ENCODE measurements at places on chromosomes 7 and 10.
A peak's percentile ranks its signal among the peaks of the same experiment; 100 is the strongest.

- DNase-seq, result no peak
Measured at GRCh38 chr7:133303931-133304330, 51.1 kb downstream of the EXOC4 start.

GRCh38 chr10:132890301-132890700 lies 52.1 kb downstream of the CFAP46 start:
- no peak for DNase-seq

DNA sequence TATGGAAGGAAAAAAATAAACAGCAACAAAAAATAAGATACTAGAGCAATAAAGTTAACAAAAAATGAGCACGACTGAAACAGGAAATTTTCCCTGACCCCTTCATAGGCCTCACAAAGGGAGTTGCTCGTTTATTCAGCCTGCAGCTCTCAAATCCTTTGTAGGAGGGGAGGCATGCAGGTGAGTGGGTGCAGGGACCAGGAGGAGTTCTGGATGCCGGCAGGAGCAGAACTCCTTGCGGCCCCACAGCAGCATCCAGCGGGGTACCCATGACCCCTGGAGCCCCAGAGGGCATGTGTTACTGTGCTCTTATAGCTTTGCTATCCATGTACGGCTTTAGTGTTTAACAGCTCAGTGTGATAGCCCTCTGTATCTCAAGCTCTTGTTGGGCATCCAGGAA lies 5.8 kb downstream of the TAS2R39 start:
- no peak for DNase-seq

GRCh38 chr10:96370584-96371157 lies 11.9 kb upstream of the OPALIN start:
- peak; percentile 9 for DNase-seq

- DNase-seq, result peak; percentile 8
Measured at GRCh38 chr7:87564296-87564963, 36.3 kb downstream of the ABCB1 start.

- no peak for DNase-seq
Measured at GRCh38 chr7:3260401-3260715, 40.7 kb upstream of the SDK1 start.

DNA sequence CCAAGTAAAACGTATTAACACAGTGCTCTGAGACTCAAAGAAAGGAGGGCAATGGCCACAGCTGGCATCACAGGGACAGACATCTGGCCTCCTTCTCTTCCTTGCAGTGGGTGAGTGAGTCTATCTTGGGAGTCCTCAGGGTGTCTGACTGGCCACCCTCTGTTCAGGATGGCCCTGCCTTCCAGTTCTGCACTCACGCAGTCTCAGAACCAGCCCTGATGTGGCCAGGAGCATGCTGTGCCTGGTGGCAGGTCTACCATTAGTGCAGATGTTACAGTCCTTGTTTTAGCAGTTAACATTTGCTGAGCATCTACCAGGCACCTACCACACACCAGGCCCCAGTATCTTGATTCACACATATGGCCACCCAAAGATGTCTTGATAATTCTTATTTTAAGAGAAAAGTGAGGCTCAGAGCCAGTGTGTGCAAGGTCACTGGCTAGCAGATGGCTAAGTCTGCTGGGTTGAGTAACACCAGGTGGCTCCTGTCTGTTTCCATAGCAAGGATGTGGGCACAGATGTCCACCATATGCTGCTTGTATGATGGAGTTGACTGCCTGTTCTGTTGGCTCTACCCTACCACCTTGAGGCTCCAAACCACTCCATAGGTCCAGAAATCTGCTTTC lies 23.2 kb upstream of the ARHGAP22 start:
- DNase-seq, result no peak

GRCh38 chr7:43314379-43315158 lies 202.1 kb downstream of the HECW1 start:
- DNase-seq, result peak; percentile 46

DNA sequence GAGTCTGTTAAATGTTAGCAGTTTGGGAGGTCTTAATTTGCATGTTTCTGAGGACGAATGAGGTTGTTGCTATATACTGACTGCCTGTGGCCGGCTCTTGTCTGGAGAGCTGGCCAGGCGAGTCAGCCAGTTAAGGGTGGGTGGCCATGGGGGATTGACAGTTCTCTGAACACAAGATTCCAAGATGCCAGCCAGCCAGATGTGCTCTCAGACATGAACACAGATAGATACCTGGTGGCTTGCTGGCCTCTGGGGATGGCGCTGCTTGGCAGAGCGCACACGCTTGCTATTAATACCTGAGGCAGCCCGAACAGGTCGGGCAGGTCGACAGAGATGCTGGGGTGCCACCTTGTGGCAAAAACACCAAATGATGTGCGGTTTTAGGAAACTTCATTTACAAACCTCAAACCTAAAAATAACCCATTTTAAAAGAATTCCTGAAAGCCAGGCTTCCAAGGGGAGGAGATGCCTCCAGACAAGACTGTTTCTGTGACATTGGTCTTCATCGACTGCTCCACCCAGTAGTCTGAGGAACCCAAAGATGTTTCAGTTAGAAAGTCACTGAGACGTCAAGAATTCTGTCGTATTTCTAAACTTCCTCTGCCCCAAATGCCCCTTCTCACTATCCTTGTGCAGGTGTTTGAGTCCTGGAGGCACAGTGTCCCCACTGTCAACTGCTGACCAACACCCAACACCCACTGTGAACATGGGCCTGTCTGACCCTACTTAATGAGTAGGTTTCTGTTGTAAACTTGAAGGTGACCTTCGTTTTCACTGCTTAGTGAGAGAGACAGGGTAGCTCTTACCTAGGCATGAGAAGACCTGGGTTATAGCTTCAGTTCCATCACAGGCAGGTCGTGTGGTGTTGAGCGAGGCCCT lies 123.4 kb downstream of the NT5C2 start:
- peak; percentile 22 for DNase-seq

GRCh38 chr7:131105799-131106680 lies 221.6 kb upstream of the MKLN1 start:
- peak; percentile 74 for DNase-seq

DNA sequence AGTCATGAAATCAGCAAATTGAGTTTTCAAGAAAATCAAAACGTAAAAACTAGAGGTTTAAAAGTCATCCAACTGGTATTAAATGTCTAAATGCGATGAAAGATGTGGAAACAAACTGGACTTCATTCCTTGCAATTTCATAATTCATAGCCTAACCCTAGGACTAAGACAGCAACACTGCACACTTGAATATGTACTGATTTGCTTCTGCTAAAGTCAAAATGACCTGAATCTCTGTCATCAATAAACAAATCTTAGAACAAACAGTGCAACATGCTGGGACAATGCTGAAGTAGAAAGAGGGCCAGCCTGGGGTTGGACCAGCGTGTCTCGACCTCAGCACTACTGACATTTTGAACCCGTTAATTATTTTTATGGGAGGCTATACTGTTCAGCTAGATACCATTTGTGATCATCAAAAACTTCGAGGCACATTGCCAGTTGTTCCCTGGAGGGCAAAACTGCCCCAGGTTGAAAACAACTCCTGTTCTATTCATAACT lies 47.1 kb downstream of the MYOF start:
- DNase-seq, result no peak

GRCh38 chr10:81081887-81082620 lies 544.4 kb downstream of the SH2D4B start:
- DNase-seq, result no peak

- DNase-seq, result no peak
Measured at GRCh38 chr10:84965468-84965867, 637.1 kb downstream of the CCSER2 start.

GRCh38 chr10:64859911-64860310 lies 1338.7 kb downstream of the REEP3 start:
- DNase-seq, result no peak

- DNase-seq, result no peak
Measured at GRCh38 chr7:26363465-26363864, 71.8 kb downstream of the SNX10 start.

GRCh38 chr7:79319369-79319768 lies 134.1 kb downstream of the MAGI2 start:
- DNase-seq, result no peak

DNA sequence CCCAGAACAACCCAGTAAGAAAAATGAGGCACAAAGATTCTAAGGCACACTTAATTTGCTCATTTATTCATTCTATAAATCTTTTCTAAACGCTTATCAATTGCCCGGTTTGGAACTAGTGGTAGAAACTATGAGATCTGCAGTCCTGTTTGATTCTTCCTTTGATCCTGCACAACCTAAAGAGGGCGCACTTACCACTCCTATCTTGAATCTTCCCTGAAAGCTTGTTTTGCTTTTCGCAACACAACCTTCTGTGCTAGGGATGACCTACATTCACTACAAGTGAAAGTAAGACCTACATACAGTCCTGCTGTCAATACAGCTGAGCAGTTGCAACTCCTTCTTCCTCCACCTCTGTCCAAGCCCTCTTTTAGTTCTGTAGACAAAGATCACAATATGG lies 12.6 kb upstream of the ARL4A start:
- no peak for DNase-seq

GRCh38 chr7:22675917-22676343 lies 51.1 kb upstream of the IL6 start:
- DNase-seq, result no peak

GRCh38 chr10:16367621-16368292 lies 69.1 kb upstream of the PTER start:
- DNase-seq, result no peak

- no peak for DNase-seq
Measured at GRCh38 chr7:41627645-41628298, 75.1 kb downstream of the INHBA start.

DNA sequence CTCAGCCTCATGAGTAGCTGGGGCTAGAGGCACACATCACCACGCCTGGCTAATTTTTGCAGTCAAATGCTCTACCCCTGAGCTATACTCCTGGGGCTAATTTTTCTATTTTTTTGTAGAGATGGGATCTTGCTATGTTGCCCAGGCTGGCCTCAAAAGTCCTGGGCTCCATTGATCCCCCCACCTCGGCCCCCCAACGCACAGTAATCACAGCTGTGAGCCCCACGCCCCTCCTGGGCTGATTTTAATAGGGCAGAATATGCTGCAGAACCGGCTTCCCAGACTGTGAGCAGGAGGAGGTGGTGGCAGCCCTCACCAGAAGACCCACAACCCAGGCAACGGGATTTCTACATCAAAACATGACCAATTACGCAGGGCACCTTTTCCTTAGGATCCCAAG lies 15.2 kb downstream of the BRAT1 start:
- DNase-seq, result no peak

DNA sequence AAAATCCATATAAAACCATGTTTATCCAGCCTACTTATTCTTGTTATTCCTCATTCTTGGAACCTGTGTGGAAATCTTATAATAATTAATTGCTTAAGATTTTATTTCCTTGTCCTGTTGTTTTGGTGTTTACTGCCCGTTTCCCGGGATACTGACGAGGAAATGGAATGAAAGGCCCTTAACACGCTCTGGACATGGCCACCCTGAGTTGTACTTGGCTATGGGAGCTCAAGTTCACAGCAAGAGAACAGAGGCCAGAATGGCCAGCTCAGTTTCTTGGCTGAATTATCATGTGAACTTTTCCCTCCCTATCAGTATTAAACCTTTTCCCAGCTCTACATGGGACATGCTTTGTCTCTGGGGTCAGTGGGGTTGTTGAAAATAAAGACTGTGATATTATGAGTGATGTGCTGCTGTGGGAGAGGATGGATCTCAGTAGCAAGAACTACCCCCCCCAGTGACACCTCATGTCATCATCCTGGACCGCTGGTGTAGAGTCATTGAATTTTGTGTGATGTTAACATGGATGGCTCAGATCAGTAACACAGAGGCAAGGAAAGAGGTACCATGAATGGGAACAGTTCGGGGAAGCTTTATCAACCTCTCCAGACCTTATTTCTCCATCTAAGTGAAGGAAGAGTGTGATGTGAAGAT lies 87.0 kb upstream of the IGFBP3 start:
- no peak for DNase-seq

GRCh38 chr7:130667593-130668257 lies 823 bp downstream of the COPG2 start:
- DNase-seq, result no peak

DNA sequence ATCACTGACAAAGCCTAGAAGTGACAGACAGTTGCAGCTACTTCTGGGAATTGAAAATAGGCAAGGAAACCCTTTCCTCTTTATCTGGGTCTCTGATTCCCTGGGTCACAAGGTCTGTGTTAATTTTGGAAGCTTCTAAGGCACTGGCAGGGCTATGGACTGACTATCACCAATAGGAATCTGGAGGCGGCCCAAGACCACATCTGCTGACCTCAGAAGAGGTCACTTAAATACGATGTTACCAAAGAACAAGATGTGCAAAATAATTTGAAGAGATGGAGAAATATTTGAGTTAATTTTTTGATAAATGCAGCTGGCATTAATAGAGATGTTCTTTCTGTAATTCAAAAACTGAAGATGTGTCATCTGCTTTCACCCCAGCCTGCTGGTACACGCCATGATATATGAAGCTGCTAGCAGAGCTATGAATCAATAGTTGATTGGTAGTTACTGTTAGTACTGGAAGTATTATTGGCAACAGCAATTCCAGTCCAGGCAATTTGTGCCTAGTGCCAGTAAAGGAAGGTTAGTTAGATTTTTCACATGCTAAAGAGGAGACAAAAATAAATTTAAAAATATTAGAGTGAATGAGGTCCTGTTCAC lies 5.5 kb upstream of the STEAP4 start:
- DNase-seq, result no peak

DNA sequence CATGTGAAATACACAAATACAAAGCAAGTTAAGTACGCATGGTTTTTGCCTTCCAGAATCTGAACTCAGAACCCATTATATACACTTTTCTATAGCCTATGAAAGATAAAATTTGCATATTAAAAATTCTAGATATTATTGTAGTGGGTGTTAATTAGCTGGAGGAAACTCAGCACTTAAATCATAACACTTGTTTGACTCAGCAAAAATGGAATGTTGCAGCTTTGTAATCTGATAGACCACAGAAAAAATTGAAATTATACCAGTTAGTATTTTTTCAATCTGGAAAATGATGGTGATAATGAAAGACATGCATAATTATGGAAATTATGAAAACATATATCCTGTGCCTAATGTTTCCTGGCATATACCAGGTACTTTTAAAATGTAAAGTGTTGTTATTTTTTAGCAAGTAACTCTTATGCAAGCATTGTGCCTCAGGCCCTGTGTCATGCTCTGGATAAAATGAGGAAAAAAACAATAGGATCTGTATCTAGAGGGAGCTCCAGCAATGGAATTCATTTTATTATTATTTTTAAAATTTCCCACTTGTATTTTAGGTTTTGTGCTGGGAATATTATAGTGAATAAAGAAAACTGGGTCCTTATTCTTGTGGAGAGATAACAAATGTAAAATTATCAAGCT lies 490.4 kb upstream of the SEMA3A start:
- no peak for DNase-seq
